ENCODE measurements at places on chromosomes 16 and 17. TPM values are rescaled to one million over a fixed set of nuclear protein-coding genes. Genes with fewer than 3 reads are reported as not detected.

The CA4 gene
- 10.5 TPM for polyA plus RNA-seq

The SHCBP1 gene
- 7.8 TPM for polyA plus RNA-seq

The PERCC1 gene
- polyA plus RNA-seq: not detected

The RAB37 gene
- not detected for polyA plus RNA-seq

All from Purkinje cell (primary cell).